ENCODE measurements at places on chromosomes 1 and 21.

- no peak for DNase-seq
Observed at GRCh38 chr21:38817371-38818324, 11.9 kb downstream of the ETS2 start.

DNA sequence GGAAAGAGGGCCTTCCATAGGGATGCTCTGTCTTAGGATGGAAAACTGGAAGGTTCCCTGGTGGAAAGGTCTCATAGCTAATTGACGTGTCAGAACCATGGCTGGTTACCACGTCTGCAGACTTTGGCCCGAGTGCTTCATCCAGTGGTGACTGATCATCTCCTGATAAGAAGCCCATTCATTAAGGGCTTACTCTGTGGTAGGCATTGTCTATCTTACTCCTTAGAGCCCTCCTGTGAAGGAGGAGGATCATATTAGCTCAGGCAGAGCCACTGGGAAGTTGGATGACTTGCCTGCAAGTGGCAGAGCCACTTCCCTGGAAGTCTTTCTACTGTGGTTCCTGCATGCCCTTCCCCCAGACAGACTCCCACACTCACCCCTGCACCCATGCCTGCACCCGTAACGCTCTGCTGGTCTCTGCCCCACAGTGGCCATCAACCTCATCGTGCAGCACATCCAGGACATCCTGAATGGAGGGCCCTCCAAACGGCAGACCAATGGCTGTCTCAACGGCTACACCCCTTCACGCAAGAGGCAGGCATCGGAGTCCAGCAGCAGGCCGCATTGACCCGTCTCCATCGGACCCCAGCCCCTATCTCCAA, 79.9 kb downstream of the UCK2 start:
- no peak for DNase-seq

- DNase-seq = no peak
Observed at GRCh38 chr1:63143482-63143881, 178.9 kb upstream of the FOXD3 start.

- no peak for DNase-seq
Observed at GRCh38 chr21:15932726-15933125, 202.9 kb downstream of the USP25 start.

- no peak for DNase-seq
Observed at GRCh38 chr1:165254376-165254775, 102.1 kb downstream of the LMX1A start.

GRCh38 chr1:159090286-159091179, 14.0 kb upstream of the AIM2 start:
- no peak for DNase-seq

DNA sequence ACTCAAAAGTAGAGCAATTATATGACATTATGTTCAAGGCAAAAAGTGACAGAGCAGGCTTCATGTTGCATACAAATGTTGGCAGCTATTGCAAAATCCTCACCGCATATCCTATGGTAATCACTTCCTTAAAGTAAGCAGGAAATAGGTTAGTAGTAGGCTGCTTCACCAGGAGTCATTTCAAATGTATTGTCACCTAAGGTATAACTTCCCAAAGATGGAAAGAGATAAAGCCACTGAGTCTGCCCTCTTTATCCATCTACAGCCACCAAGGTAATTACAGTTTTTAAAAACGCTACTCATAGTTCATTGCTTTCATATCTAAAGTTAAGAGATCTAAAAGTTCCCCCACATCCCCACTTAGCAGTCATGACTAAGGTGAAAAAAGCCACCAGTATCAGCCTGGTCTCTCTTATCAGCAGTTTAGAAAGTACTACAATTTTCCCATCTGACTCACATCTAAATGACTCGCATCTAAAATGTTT, 31.6 kb upstream of the UBE2U start:
- peak; percentile 28 for DNase-seq

DNA sequence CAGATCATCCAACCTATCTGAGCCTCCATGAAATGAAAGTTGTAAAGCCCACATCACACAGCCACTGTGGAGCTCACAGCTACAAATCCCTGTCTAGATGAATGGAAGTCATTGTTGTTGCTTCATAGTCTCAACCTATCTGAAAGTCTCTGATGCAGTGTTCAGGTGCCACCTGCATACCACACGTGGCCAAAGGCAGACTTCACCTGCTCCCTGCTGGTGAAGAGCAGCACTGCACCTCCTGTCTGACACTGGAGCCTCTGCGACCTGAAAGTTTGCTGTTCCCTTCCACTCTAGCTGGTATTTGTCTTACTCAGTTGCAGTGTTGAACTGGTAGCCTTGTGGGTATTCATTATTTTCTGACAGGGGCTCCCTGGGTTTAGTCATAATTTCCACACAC, 18.4 kb downstream of the LORICRIN start:
- DNase-seq = no peak

- no peak for DNase-seq
Observed at GRCh38 chr1:40385437-40386358, 12.2 kb downstream of the SMAP2 start.

DNA sequence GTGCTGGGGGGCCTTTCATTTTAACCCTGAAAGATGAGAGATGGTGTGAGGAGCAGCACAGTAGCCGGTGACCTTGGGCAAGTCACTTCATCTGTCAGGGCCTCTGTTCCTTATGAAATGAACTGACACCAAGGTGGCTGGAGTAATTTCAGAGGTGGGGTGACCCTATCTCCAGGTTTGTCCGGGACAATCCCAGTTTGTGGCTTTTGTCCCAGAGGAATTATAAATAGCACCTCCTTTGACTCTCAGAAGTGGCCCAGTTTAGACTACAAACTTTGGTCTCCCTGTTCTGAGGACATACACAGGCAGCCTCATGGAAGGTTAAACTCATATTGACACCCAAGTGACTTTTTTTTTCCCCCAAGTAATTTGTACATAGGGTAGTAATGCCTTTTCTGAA, 14.6 kb downstream of the ACTN2 start:
- no peak for DNase-seq

- DNase-seq = no peak
Observed at GRCh38 chr1:156106624-156107488, 7.7 kb upstream of the LMNA start.

GRCh38 chr1:118104951-118105350, 80.1 kb downstream of the SPAG17 start:
- DNase-seq = no peak

- DNase-seq = no peak
Observed at GRCh38 chr1:98260839-98261238, 340.0 kb upstream of the DPYD start.

- DNase-seq = no peak
Observed at GRCh38 chr1:111139324-111139955, 453 bp downstream of the DRAM2 start.
